Stimulated activated CD8-positive, alpha-beta memory T cell treated with anti-CD3 and anti-CD28 coated beads, Interleukin-2, amount 100 ng/mL, for 1 hour (primary cell): ENCODE measurements at places on chromosomes 4 and X.

DNA sequence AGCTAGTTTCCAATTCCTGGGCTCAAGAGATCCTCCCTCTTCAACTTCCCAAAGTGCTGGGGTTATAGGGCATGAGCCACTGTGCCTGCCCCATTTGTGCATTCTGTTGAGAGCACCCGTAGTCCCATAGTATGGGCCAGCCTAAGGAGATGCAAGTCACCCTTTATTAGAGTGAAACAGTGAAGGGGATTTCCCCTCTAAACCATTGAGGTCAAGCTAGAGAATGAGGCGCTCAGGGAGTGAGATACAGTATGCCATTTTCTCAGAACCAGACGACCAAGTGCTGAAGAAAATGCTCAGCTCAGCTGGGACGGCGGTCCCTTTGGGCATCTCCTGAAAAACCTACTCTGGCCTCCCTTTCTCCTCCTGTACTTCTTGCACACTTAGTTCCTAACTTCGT, 18.7 kb downstream of the RNF4 start:
- DNase-seq = no peak

- no peak for DNase-seq
Observed at GRCh38 chr4:186024637-186025407, 44.1 kb upstream of the TLR3 start.

DNA sequence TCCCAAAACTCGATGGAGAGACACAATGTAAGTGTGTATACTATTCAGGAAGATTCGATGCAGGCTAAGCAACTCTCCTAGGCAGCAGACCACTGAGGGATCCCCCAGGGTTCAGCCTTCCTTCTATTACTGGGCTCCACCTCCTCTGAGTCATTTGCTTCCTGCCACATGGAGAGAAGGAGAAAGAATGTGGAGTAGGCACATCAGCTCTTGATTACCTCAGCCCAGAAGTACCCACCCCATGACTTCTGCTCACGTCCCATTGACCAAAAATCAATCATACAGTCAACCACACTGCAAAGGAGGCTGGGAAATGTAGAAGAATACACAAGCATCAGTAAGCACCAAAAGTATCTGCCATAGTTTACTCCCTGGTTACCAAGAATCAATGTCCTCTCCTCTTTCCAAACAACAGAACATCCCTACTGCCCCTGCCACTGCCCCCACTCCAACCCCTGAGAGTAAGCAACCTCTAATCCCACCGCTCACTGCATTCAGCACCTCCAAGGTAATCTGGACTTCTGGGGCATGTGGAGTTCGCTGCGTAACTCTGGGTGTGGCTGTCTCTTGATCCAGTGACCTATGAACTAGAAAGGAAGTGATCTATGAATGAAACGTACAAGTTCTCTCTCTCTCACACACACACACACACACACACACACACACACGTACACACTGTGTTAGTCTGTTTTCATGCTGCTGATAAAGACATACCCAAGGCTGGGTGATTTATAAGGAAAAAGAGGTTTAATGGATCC, 91.2 kb upstream of the C1QTNF7 start:
- no peak for DNase-seq

DNA sequence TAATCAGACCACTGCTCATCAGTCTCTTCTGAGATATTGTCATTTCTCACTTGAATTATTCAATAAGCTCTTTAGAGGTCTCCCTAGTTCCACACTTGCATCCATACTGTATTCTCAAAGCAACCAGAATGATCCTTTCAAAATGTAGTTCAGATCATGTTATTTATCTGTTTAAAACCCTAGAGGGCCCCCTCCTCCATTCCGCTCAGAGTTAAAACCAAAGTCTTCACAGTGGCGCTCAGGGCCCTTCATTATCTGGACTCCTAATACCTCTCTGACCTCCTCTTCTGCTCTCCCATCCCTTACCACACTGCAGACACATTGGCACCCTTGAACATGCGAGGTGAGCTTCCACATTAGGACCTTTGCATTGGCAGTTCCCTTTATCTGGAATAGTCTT, 32.7 kb upstream of the HPGDS start:
- DNase-seq = no peak

- no peak for DNase-seq
Observed at GRCh38 chr4:3700223-3700622, 66.0 kb upstream of the ADRA2C start.

GRCh38 chr4:176193126-176193525, 2.3 kb downstream of the SPATA4 start:
- no peak for DNase-seq

DNA sequence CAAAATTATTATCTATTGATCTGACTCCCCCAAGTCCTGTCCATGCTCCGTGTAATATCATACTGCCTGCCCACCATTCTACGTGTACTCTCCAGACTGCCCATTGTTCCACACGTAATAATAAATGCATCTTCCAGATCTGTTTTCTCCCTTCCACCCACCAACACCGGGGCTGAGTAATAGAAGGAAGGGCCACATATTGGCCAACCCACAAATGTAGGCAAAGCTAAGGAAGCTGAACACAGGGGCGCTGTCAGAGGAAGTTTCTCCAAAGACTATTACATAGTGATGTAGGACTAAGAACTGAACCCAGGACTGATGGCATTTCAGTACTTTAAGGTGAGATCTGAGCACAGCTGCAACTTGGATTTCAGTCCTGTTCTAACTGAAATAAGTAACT, 135.8 kb upstream of the GUCY1A1 start:
- DNase-seq = no peak

DNA sequence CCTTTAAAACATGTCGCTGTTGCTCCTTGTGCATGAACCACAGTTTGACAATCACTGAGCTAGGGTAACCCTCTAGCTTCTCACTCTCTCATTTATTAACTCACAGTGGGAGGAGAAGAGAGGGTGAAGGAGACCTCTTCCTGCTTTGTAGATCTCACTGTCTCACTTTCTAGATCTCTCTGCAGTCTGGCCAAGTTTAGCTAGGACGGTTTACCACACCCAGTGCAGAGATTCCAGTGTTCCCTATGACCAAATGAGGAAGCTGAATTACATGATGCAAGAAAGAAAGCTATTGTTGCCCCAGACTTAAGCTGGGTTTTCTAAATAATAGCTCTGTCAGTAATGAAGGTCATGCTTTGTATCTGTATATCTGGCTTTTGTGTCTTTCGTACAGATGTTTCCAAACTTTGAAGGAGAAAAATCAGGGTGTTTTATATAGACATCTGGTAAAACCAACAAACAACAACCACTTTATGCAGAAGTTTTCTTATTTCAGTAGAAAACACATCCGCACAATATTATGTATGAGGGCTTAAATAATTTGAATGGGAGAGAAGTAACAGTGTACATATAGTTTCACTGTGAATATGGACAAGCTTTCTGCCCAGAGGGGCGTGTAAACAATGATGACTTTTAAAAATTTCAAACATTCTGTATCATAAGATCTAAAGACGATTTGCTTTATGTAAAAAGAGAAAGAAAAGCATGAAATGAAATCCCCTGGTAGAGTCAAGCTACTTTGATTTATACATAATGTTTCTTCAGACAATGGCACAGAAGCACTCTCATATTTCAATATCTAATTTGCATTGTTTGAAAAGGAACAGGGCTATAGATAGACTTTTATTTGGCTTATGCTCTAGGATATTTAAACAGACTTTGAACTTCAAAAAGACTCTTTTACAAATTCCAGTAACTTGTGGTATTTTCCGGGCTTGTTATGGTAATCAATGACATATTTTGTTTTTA, 582.3 kb downstream of the FSTL5 start:
- no peak for DNase-seq

DNA sequence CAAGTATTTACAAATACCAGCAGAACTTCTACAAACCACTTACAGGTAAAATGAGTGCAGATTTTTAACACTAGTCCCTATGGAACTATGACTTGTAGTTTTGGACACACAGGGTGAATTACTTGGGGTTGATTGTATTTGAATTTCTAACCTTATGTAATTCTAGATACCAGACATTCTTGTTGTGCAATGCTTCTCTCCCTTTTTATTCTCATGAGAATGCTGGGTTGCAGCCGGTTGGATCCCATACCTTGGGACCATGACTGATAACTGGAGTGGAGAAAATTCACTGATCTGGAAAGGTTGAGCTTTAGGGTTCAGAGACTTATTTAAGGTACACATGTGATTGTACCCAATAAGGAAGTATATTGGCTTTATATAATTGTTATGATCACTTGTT, 8.8 kb downstream of the TET2 start:
- DNase-seq = no peak

- DNase-seq = no peak
Observed at GRCh38 chr4:118683513-118683912, 1.7 kb upstream of the METTL14 start.

- DNase-seq = no peak
Observed at GRCh38 chrX:154531626-154532025, 15.0 kb downstream of the G6PD start.

DNA sequence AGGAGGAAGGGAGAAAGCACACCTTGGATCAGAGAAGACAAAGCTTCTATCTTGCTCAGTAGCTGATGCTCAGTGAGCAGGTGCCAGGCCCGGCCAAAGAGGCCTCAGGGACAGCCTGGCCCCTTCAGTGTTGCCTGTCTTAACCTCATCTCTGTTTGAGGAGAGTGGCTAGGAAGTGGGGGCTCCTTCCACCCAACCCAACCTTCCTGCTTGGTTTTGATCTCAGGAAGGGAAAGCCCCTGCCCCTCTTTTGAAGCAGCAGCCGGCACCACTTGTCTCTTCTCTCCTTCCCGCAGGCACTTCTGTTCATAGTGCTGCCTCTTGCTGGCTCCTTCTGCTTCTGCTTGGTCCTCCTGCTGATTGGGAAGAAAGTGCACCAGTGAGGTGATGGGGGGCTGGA, 2.4 kb upstream of the AFF2 start:
- DNase-seq = no peak

DNA sequence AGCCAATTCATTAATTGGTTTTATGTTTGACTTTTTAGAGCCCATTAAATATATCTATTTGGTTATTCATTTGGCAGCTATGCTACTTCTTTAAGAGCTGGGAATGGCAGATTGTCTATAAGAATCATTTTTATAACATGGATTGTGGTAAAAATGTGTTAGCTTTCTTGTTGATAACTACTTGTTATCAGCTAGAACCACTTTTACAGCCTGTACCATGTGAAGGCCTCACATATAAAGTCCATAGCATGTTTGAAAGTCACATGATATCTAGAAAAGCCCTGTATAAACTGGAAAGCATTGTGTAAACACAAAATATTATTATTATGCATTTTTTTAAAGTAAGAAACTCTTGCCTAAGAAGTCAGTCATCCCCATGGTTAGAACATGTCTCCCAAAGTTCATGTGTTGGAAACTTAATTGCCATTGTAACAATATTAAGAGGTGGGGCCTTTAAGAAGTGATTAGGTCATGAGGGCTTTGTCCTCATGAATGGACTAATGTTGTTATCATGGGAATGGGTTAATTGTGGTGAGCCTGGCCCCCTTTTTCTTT, 110.9 kb upstream of the BMP2K start:
- DNase-seq = no peak

GRCh38 chr4:39770471-39770870, 72.5 kb downstream of the UBE2K start:
- no peak for DNase-seq

DNA sequence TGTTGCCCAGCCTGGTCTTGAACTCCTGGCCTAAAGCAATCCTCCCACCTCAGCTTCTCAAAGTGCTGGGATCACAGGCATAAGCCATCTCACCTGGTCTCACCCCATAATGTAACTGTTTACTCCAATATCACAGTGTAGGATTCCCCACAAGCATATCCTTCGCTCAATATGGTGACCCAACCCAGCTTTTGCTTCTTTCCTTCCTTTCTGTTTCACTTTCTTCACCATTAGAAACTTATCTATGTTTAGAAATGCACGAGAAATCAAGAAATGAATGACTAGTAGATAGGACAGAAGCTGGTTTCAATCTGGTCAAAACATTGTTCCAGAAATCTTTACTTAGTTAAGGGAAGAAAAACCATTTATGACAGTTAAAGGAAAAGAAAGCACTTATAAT, 18.9 kb downstream of the TSPAN5 start:
- DNase-seq = no peak

- DNase-seq = no peak
Observed at GRCh38 chr4:23533859-23534258, 356.0 kb downstream of the PPARGC1A start.

DNA sequence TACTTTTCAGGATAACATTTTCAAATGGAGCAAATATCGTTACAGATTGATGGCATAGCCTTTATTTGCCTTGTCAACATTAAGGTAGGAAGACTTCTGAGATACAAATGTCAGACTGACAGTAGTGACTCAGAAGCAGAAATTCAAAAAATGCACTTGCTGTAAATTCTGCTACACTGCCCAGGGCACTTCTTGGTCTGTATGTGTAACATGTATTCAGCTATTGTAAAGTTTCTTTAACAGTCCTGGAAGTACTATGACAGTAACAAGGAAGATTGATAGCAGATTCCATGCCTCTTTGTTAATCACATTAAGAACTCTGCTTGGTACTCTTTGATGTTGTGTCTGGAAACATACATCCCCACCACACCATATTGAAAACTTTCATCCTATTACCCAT, 69.6 kb upstream of the PCDH18 start:
- DNase-seq = no peak

- no peak for DNase-seq
Observed at GRCh38 chr4:94235825-94236224, 28.2 kb downstream of the SMARCAD1 start.

DNA sequence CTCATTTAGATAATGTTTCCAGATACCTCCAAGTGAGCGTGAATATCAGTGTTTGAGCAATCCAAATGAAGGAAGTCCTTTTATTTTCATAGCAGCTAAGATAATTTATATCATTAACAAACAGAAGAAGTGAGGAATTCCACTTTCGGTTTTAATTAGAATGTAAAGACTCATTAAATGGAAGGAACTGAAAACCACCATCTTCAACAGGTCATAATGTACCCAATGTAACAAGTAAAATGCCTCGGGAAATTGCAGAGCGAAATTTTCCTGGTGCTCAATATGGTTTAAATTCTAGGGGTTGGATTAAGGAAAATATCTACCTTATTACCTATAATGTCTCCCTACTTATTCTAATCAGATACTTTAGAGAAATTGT, 33.9 kb upstream of the SLC9A7 start:
- DNase-seq = no peak

DNA sequence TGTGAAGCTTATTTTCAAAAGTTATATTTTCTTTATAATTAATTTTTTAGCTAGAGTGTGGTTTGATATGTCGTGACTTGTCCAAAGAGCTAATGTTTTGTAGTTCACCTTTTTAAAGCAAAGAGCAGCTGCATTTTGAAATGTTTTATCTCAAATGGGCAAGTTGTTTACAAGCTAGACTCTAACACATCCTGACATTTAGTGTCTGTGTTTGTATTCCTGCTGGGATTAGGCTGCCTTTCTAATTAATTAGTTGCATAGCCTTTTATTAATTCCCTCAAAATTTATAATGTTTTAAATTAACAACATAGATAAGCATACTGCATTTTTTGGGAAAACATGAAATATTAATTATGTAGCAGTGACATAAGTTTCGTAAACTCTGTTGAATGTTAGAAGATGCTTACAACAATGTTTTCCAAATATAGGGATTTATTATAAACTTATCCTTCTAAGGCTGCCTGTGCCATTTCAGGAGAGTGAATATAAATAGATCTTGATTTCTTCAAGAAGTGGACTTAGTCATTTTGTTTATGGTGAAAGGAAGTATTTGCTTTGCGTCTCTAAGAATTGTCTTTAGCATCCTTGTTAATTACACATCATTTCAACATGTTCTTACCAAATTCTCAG, 37.7 kb upstream of the NUDT6 start:
- DNase-seq = no peak

- DNase-seq = no peak
Observed at GRCh38 chr4:42566835-42567234, 90.1 kb downstream of the ATP8A1 start.

GRCh38 chrX:131634900-131635299, 91.0 kb downstream of the OR13H1 start:
- DNase-seq = no peak
